Forelimb muscle (tissue), 1 donor: ENCODE measurements at places on chromosomes 2 and 18.

- no peak for DNase-seq
Observed at GRCh38 chr2:176163672-176164056, 6.6 kb downstream of the HOXD3 start.

DNA sequence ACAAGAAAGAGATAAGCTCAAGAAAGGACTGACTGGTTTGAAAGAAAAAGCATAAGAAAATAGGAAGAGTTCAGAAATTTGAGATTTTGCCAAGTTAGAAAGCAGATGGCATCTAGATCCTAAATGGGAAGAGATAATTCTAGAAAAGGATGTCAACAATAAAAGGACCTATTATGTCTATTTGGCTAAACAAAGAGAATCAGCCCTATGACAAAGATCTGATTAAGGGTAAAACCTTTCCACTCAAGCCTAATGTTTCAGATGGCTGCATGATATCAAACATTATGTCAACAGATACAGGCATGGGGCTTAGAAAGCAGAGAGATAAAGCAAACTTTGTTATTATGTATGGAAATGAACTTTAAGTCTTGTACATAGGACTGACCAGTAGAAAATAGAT is 465.0 kb upstream of the TRIB2 start:
- DNase-seq: no peak

- DNase-seq: no peak
Observed at GRCh38 chr2:45899926-45900325, 248.5 kb downstream of the PRKCE start.

DNA sequence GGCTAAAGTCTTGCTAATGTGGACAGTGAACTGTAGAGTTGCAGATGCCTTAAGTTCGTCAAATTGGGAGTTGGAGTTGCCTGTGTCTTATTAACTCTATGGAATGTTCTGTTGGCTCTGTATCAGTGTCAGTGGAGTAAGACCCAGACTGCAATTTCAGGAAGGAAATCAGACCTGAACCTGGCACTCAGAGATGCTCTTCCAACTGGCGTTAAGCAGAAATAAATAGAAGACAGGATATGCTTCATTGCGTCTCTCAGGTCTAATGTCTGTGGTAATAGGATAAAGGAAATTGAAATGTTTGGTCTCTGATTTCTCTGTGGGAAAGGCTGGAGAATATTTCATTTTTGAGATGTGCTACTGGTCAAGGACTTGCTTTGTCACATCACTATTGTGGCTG is 846.7 kb upstream of the ID2 start:
- no peak for DNase-seq

DNA sequence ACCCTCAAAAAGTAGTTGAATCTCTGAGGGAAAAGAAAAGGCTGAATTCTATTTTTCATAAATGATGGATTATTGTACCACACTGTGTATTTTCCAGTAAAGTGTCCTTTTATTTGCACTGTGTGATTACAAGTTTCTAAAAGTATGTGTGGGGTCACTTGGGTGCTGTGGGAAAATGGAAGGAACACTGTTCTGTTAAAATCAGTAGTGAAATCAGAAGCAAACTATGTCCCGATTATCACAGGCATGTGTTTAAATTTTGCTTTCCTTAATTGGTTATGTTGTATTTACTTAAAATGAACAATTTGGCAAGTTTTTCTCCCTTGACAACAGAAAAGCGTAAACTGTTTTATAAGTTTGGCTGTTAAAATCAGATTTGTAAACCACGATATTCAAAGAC is 353.1 kb downstream of the ARHGAP15 start:
- DNase-seq: no peak

DNA sequence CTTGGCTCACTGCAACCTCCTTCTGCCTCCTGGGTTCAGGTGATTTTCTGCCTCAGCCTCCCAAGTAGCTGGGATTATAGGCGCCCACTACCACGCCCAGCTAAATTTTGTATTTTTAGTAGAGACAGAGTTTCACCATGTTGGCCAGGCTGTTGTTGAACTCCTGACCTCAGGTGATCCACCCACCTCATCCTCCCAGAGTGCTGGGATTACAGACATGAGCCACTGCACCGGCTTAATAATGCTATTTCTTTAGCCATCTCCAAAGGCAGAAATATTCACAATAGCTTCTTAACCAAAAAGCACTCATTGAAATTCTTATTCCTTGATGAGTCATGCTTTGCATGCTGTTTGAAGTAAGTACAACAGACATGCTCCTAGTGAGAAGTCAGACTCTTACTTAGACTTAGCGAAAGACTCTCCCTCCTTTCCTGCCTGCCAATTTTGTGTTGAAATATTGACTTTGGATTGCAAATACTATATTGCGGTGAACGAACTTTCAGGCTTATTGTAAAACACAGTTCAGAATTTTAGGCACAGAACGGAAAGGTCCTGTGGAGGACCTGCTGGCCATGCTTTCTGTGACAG is 4.4 kb downstream of the ACTR3 start:
- no peak for DNase-seq

DNA sequence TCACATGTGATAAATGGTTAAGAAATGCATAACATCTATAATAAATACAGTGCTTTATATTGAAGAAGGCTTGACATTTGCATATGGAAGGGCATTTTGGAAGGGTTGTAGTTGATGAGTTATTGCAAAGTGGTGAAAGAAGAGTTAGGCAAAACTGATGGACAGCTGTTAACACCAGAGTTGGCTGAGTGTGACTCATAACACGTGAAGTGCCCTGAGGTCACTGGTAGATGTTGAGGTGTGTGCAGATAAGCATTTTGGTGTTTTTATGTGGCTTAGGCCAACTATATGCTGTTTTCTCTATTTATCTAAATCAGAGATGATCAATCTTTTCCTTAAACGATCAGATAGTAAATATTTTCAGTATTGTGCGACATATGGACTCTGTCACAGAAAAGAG is 154.3 kb upstream of the KCNH7 start:
- DNase-seq: no peak

GRCh38 chr18:68699043-68699442 is 15.9 kb downstream of the TMX3 start:
- DNase-seq: no peak

DNA sequence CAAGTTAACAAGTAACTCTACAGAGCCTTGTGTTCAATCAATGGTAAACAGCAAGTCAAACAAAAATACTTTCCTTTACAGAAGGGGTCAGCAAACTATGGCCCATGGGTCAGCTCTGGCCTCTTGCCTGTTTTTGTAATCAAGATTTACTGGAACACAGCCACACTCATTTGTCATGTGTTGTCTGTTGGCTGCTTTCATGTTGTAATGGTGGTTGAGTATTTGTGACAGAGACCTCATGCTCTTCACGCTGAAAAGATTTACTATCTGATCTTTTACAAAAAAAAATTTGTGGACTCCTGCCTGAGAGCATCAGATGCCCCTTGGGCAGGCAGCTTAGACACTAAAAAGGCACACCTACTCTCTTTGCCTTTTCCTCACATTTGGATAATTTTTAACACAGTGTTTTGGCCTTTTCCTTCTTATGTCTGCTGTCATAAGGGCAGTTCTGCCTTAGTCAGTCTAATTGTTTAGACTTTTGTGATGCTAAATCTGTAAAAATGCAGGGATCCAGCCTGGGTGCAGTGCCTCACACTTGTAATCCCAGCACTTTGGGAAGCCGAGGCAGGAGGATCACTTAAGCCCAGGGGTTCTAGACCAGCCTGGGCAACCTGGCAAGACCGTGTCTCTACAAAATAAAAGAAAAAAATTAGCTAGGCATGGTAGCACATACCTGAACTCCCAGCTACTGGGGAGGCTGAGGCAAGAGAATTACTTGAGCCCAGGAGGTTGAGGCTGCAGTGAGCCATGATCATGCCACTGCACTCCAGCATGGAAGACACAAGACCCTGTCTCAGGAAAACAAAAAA is 18.3 kb downstream of the IL1B start:
- DNase-seq: no peak

DNA sequence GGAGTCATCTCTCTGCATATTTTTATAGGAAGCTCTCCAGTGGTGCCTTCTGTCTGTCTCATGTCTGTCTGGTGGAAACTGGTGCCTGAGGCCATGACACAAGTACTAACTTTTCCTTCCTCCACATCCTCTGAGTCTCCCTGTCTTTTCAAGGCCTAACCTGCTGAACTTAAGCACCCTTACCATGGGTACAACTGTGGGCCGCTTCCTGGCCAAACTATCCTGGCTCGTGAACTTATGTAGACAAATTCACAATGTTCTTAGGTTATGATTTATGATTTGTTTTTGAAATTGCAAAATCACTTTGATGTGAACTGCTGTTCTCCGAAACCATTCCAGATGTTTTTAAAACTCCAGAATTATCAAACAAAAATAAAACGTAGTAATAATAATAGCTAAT is 804.5 kb upstream of the POU3F3 start:
- DNase-seq: no peak

GRCh38 chr2:206040525-206040924 is 45.4 kb downstream of the INO80D start:
- no peak for DNase-seq

GRCh38 chr18:51988277-51988676 is 351.7 kb upstream of the DCC start:
- no peak for DNase-seq

- DNase-seq: no peak
Observed at GRCh38 chr2:69381337-69381737, 5.7 kb downstream of the GFPT1 start.

- DNase-seq: no peak
Observed at GRCh38 chr2:191176801-191177438, 26.1 kb upstream of the STAT4 start.

DNA sequence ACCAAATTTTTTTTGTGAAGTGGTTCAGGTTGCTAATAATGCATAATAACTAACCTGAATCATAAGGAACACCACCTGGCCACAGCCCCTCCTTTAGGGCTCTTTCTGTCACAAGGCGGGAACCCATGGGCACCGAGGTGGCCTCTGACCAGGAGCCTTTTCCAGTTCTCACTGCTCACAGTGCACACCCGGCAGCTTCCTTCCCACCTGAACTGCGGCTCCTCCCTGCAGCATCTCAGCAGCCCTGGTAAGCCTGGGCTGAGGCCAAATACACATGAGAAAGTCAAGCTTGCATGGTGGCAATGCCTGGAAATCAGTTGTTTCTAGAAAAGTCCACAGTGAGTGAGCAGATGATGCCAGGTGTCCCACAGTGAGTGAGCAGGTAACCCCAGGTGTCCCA is 77.6 kb upstream of the SNTG2 start:
- no peak for DNase-seq

DNA sequence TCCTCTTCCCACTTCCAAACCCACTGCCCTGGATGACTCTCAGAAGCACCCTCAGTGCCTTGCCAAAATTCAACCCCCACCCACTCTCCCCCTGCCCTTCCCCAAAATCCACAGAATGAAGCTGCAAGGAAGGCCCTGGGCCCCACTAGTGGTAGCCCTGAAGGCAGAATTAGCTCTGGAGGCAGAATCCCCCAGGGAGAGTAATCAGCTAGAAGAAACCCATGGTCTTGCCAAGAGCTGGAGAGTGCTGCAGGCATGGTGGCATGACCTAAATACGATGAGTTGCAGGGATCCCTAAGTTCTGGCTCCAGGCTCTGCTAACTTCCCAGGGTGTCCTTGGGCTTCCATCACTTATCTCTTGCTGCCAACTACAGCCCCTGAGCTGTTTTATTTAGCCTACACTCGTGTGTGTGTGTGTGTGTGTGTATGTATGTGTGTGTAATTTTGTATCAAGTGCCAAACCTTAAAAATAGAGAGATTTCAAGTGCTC is 7.9 kb downstream of the GAD1 start:
- no peak for DNase-seq

GRCh38 chr2:130251873-130252620 is 53.8 kb upstream of the TUBA3E start:
- no peak for DNase-seq

GRCh38 chr2:194385376-194385775 is 1271.7 kb upstream of the SLC39A10 start:
- no peak for DNase-seq

- DNase-seq: no peak
Observed at GRCh38 chr2:216909541-216910210, 49.8 kb upstream of the TNP1 start.

DNA sequence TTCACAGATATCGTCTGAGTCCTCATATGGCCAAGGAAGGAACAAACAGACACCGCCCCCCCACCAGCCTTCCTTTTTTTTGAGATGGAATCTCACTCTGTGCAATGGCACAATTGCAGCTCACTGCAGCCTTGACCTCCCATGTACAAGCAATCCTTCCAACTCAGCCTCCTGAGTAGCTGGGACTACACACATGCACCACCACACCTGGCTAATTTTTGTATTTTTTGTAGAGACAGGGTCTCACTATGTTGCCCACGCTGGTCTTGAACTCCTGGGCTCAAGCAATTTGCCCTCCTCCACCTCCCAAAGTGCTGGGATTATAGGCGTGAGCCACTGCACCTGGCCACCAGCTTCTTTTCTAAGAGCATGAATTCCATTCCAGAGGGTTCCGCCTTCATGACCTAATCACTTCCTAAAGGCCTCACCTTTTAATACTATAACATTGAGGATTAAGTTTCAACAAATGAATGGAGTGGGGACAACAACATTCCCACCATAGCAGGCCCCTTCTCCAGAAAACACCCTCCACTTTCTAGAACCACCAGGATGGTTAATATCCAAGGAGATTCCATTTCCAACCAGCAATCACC is 2.2 kb upstream of the TMBIM1 start:
- DNase-seq: no peak

GRCh38 chr2:29650631-29651097 is 270.7 kb downstream of the ALK start:
- DNase-seq: no peak

GRCh38 chr2:146651361-146651760 is 1193.5 kb upstream of the ACVR2A start:
- DNase-seq: no peak

- DNase-seq: no peak
Observed at GRCh38 chr2:9652898-9653479, 22.2 kb upstream of the YWHAQ start.

- DNase-seq: no peak
Observed at GRCh38 chr2:224968051-224968450, 74.2 kb downstream of the DOCK10 start.

DNA sequence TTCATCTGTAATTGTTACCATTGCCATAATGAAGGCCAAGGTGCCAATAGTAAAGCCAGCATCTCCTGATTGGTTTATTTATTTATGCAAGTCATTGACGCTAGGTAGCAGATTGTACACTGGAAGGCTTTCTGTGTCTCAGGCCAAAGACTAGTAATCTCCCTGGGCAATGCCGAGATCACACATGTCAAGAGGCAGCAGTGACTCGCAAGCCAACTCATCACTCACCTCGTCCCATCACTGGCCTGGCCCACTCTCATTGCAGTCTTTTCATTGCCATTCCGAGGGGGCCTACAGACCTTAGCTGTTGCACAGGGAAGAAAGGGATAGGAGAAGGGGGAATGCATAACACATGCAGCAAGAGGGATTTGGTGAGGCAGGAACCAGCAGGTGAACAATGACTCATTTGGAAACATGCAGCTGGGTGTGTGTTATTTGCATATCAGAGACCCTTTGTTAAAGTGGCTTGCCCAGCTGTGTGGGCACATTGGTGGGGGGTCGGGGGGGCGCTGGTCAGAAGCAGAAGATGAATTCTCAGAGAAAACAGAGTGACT is 448.7 kb upstream of the HNRNPA3 start:
- no peak for DNase-seq

- DNase-seq: no peak
Observed at GRCh38 chr18:3175195-3175758, 44.5 kb downstream of the MYOM1 start.

GRCh38 chr2:101185085-101185484 is 33.9 kb upstream of the TBC1D8 start:
- no peak for DNase-seq

GRCh38 chr18:24968238-24968775 is 383.7 kb downstream of the ZNF521 start:
- no peak for DNase-seq
